Renal cortical epithelial cell (primary cell): ENCODE measurements at places on chromosomes 16 and 17.
A peak's percentile ranks its signal among the peaks of the same experiment; 100 is the strongest.

DNA sequence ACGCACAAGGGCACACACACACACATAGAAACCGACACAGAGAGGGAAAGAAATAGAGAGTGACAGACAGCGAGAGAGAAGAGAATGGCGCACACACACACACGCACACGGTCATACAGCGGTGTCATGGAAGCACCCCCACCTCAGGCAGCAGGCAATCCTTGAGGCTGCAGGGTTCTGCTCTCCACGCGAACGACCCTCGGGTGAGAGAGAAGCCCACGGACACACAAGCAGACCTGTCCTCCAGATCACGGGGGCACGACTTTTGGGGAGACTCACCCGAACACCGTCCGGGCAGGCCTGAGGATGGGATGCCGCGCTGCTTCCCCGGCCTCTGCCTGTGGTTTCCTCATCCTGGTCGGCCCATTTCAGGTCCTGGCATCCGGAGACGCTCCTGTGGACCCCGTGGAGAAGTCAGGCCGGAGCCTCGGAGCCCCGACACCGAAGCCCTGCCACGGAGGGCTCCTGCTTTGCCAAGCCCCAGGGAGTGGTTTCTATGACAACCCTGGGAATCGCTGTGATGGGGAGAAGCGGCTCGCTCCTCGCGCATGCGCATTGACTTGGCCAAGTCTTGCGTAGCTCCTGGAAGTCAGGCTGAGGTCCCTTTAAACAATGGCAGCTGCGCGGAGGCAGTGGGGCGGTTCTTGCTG lies 118.2 kb upstream of the KCNJ18 start:
- peak; percentile 43 for DNase-seq

- DNase-seq = no peak
These were observed 96.3 kb downstream of the GSG1L start for GRCh38 chr16:27967169-27967568.

DNA sequence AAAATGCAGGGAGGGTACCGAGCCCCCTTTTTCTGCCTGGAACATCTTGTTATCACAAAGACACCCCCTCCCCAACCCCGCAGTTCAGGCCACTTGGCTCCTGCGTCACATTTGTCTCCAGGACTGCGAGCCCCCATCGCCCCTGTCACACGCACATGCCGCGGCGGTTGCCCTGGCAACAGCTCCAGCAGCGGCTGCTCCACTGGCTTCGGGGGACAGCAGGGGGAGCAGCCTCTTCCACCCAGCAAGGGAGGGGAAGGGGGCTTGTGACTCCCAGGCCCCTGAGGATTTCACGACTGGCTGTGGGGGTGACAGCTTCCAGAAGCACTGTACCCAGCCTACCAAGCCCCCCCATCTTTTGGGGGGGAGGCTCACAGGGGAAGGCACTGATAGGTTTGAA lies 2.6 kb downstream of the BAIAP3 start:
- no peak for DNase-seq

GRCh38 chr17:70017112-70017511 lies 57.9 kb upstream of the KCNJ16 start:
- no peak for DNase-seq

DNA sequence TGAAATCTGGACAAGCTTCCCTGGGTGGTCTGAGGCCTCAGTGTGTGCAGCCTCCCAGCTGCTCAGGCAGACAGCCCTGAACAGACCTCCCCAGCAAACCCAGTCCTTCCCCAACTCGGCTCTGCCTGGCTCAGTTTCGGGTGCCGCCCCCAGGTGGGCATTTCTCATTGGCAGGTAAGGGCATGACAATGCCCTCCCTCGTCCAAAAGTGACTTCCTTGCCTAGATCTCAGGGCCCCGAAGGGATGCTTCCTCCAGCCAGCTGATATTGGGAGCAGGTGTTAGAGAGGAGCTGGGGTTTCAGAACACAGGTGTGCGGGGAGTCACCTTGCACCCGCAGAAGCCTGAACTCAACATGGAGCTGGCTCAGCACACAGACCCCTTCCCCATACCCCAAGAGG lies 3.8 kb upstream of the PPL start:
- DNase-seq = no peak

DNA sequence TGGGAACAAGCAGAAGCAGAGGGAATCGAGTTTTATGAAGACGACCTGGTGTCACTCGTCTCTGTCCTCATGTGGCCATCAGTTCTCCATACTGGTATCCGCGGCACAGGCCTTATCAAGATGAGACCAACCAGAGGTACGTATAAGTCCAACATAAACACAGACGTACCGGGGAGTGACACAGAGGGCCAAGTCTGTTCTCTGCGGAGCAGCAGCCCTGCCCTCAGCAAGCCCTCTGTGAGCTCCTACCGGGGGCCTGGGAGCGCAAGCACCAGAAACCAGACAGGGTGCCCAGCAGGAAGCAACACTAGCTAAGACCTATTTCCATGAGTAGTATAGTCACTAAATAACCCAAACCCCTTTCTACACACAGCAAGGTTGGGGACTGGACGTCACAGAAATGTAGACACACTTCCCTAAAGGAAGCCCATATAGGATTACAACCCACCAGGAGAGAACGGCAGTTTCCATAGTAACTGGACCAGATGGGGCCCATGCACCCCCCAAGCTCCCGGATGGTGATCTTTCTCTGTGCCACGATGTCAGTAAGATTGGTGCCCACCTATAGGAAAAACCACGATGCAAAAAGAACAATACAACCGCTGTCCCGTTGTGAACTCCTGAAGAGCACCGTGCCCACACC lies 911 bp downstream of the ARL16 start:
- DNase-seq = no peak

DNA sequence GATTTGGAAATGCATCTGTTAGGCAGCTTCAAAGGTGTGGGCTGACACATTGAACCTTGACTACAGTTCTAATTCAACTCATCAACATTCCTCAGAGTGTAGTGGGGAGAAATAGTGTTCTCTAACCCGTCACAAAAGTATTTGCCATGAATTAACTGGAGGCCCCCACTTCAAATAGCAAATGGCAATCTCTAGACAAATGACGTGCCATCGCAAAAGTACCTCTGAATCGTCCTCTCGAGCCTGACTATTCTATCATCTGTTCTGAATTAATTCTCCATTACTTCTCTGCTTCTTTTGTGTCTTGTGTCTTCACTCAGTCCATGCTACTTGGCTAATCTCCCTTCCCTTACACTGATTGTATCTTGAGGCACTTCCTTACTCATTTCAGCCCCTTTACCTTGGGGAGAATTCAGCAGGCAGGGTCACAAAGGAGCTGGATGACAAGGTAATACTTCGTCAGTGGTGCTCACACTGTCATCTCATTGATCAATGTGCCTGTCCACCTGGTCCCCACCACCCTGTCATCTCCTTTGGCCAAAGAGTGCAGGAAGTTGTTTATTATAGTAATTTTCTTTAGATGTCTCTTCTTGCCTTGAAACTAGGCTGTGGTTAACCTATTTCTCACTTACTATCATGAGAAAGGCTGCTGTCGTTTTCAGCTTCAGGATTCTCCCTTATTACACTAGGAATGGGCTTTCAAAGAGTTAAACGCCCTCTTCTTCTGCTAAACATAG lies 108.4 kb downstream of the SYCE1L start:
- DNase-seq = no peak

DNA sequence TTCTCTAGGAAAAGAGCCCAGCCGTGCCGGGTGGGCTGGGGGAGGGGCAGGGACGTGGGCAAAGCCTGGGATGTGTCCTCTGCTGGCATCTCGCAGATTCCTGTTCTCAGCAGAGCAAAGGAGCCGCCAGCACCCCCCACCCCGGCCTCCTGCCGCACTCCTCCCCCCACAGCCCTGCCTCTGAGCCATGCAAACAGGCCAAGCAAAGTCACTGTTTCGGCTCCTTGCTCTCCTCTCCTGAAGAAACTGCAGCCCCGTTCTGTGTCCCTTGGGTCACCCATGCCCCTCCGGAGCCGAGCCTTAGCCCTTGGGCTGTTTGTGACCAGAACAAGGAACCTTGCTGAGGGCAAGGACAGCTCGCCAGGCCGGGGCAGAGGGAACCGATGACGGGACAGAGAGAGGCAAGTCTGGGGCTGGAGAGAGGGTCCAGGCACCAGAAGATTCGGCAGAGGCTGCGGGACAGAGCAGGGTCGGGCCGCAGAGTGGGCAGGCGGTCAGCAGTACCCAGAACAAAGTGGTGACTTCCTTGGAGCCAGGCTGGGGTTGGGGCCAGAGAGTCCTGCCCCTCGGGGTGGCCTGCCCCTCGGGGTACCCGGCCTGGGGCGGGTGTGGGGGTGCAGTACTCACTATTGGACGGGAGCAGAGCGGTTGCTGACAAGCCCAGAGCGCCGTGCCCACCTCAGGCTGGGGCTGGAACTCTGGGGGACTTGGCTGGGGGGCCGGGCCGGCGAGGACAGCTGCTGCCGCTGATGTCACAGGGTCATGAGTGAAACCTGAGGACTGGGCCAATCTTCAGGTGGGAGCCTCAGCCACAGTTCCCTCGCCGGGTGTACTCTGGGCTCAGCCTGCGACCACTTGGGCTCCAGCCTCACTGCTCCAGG lies 9.2 kb upstream of the PRR29 start:
- peak; percentile 9 for DNase-seq

DNA sequence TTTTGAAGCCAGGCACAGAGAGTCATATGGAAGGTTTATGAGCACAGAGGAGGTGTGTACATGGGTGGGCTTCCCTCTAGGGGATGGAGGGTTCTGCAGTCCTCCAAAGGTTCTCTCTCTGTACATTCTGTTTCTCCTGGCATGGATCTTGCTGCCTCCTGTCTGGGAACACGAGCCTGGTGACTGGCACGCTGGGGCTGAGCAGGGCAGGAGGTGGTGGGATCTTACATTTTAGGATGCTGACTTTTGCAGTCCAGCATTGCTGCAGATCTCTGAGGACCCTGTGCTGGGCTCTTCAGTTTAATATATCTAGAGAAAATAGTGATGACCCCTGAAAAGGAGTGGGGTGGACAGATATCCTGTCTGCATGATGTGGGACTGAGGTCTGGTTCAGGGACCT lies 23.0 kb downstream of the FOXL1 start:
- no peak for DNase-seq
